ENCODE measurements at places on chromosomes 4 and X. TPM values are rescaled to one million over a fixed set of nuclear protein-coding genes. Genes with fewer than 3 reads are reported as not detected.

DNA sequence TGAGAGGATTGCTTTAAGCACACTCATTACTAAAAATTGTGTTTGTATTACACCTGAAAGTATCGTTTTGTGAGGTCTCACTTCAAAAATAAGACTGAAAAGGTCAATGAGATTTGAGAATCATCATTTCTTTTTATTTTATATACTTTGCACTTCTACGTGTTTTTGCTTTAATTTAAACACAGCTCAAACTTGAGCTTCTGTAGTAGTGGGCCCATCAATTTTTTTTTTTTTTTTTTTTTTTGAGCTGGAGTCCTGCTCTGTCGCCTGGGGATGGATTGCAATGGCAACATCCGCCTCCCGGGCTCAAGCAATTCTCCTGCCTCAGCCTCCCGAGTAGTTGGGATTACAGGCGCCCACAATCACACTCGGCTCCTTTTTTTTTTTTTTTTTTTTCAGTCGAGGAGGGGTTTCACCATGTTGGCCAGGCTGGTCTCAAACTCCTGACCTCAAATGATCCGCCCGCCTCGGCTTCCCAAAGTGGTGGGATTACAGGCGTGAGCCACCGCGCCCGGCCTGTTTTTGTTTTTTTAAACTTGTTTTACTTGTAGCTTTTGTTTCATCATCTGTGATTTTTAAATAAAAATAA, 1.5 kb downstream of the GSTCD start:
- no peak for DNase-seq

- no peak for DNase-seq
These were observed 199.0 kb downstream of the BANK1 start for GRCh38 chr4:101989551-101989950.

- no peak for DNase-seq
These were observed 39.5 kb downstream of the HADH start for GRCh38 chr4:108029016-108029720.

Gene DSPP
- not detected for polyA plus RNA-seq

Gene SPIN2A
- polyA plus RNA-seq, result 3.4 TPM

Gene MAGEA9
- polyA plus RNA-seq, result not detected

Measured in hindlimb muscle (tissue), 1 donor.